Fibroblast of skin of right biceps (primary cell): ENCODE measurements at places on chromosomes 5 and 9.

DNA sequence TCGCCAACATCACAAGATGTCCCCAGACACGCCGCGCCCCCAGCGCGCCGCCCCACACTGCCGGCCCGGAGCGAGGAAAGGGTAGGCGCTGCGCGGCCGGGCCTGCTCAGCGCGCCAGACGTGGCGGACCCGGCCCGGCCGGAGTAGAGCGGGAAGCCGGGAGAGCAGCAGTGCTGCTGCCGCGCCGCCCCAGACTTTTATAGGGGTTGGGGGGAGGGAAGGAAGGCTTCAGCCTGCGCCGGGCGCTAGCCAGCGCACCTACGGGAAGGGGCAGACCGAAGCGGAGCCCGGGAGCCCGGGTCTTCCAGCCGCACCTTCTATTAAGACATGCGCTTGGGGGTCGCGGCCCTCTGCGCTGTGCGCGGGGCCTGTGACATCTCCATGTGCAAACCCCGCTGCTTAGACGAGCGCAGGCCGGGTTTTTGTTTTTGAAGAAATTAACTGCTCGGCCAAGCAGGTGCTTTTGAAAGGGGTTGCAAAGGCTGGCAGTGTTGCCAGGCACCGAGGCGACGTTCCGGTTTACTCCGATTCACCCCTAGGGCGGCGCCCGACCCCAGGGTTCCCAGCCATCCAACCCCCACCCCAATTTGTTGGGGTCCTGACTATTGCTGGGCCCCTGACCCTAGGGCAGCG lies 353 bp upstream of the PAX5 start:
- DNase-seq: no peak

- DNase-seq: no peak
Observed at GRCh38 chr9:132182314-132183091, 20.6 kb downstream of the NTNG2 start.

DNA sequence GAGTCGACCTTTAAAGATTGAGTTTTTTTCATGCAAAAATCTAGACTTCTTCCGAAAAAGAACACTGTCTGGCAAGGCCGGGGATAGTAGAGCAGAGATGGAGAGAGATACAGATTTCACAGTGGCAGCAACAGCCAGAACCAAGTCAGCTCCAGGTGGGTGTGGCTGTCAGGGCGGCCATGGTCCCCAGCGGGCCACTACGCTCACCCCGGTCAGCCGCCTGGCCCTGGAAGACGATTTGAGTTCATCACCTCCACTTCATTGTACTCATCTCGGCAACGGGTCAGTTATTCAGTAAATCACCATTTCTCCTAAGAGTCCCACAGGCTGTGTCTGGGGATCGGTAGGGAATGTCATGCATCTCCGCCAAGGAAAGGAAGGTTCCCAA lies 53.0 kb downstream of the ZNF354C start:
- no peak for DNase-seq

GRCh38 chr5:120436996-120437395 lies 27.1 kb upstream of the PRR16 start:
- peak; percentile 68 for DNase-seq

DNA sequence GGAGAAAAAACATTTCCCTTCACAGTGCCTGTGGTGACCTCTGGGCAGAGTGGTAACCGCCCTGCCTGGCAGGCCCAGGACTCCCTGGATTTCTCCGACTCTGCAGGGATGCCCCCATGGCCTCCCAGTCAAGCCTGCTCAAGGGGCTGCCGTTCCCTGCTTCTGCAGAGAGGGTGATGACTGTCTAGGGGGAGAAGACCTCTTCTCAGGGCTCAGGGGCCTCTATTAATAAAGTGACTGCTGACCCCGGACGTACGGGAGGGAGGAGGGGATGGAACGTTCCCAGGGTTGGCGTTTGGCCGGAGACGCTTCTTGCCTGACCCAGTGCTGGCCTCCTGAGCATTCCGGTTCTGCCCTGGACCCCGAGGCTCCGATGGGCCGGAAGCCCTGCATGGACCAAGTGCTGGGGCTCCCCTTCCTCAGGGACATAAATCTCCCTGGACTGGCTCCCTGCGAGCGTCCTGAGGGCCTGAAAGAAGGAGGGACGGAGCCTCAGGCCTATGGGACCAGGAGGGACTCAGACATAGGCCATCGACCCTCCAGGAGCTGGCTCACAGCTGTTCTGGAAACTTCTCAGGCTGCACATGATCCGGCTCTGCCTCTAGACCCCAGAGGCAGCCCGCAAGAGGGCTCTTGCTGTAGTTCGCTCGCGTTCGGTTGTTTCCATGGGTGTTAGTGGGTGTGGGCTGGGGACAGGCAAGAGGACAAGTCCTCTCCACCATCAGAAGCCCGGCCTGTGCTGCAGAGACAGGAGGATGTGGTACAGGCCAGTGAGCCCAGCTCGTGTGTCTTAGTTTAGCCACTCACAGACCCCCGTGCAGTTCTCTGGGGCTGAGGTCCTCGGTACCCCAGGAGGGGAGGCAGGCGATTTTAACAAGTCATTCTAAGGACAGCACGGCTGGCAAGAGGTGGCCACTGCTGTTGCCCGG lies 8.1 kb upstream of the RNU6ATAC start:
- DNase-seq: no peak

DNA sequence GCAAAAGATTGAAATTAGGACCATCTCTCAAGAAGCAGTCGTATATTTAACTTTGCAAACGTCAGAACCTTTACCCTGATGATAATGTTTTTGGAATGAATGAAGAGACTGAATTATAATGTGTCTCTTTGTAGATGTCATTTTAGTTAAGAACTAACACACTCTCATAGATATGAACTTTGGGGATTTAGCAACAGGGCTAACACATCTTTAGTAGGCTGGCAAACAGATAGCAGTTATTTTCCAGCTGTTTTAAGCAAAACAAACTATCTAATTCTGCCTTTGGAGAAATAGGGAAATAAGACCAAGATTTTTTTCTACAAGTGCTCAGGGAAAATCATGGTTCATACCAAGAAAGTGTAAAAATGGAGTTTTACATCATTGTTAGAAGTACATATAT lies 469.7 kb downstream of the SPATA31D1 start:
- DNase-seq: no peak

DNA sequence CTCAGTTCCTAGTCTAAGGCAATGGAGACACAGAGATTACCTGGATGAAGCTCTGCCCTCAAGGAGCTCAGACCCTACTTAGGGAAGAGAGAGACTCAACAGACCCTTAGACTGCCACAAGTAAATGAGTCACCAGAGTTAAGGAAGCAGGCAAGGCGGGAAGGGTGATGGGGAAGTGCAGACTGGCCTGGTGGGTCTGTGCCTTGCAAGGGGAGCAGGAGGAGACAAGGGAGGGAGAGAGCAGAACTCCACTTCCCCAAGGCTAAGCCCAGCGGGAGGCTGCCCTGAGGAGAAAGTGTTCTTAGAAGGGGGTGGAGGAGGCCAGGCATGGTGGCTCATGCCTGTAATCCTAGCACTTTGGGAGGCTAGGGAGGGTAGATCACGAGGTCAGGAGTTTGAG lies 83.7 kb downstream of the HRH2 start:
- DNase-seq: no peak

- DNase-seq: no peak
Observed at GRCh38 chr5:64693636-64694035, 3.3 kb downstream of the SHISAL2B start.

DNA sequence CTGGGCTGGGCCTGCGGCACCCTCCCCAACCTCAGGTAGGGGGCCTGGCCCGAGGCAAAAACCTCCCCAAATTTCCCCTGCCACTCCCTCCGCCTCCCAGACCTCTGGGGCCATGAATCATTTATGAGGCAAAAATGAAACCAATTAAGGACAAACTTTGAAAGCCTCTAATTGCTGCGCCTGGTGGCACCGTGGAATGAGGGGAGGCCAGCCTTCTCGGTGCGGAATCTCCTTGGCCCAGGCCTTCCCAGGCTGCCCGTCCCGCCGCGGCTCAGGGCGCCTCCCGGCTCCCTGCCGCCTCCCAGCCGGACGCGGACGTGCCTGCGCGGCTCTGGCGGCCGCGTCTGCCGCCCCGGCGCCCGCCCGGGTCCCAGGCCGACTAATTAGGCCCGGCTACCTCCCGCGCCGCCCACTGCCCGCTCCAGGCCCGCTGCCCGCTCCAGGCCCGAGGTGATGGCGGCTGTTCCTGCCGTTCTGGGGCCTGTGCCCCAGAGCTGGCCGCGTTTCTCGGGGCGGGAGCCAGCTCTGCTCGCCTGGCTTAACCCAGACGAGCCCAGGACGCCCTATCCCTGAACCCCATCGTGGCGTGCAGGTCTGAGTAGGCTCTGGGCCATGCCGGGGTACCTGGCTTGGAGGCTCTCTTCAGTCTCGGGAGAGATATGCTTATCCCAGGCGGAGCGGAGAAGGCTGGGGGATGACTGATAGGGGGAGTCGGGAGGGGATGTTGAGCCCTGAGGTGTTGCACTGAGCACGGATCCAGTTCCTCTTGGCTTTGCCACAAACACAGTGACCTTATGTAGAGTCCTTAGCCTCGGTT lies 20.1 kb downstream of the CXXC5 start:
- DNase-seq: peak; percentile 67

DNA sequence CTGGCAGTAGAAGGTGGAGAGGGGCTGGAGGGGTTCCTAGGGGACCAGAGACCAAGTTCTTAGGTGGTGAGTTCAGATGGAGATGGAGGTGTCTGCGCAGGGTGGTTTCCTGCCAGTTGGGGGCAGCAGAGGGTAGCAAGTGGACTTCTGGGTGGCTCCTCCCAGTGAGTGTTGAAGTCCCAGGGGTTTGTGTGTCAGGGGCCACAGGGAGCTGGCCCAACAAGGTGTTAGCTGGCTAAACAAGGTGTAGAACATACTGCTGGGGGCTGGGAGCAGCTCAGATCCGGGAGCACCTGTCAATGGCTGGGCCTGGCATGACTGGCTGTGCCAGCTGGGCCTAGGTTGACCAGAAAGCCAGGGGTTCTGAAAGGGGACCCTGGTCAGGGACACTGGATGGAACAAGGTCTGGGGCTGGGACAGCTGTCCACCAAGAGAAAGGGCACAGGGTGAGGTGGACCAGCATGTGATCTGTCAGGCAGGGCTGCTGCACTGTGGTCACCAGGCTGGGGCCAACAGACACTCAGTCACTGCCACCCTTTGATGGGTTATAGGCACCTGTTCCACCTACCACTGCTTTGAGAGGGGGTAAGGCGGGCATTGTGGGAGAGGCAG lies 35.6 kb downstream of the DAB2IP start:
- DNase-seq: peak; percentile 54

DNA sequence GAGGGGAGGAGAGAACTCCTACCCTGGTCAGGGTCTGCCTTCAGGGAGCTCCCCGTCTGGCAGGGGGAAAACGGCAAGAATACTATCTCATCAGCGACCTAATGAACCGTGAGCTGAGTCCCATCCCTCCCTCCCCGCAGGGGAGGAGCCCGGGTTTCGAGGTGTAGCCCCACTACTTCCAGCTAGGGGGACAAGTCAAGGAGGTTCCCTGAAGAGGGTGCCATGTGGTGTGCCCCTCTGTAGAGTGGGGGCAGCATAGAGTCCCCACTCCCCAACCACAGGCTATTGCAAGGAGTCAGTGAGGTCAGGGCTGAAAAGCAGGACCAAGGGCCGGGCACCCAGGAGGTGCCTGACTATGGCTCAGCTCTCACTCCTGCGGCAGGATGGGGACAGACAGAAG lies 50.9 kb upstream of the RXRA start:
- no peak for DNase-seq

DNA sequence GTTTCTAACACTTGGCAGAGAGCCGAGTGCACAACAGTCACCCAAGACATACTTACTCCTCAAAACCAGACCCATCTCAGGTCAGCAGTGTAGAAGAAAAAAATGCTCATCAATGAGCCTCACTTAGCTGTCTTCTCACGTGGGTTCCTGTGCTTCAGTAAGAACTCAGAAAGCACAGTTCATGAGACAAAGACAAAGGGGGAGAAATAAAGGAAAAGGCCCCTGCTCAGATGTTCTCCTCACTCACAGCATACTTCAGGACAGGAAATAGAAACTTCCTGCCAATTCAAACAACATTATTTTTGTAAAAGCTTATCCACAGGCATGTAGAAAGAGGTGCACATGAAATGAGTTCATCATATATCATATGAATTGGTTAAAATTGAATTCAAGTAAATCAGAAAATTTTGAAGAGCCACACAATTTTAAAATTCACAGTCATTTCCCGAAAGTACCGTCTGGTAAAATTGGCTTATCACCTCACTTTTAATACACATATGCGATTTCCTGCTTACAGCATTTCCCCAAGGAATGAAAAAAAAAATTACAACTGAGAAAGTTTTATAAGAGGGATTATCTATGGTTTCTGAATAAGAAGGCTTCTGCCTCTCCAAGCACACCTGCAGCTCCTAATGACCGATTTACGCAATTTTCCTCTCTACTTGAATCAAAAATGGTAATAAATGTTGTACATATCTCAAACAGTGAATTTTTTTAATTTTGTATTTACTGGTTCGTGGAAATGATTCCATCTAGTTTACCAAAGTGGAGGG lies 328.3 kb downstream of the TMEM167A start:
- no peak for DNase-seq

- no peak for DNase-seq
Observed at GRCh38 chr5:115503420-115503819, 41.2 kb downstream of the FEM1C start.

GRCh38 chr9:660227-660626 lies 181.3 kb upstream of the DMRT1 start:
- DNase-seq: no peak

DNA sequence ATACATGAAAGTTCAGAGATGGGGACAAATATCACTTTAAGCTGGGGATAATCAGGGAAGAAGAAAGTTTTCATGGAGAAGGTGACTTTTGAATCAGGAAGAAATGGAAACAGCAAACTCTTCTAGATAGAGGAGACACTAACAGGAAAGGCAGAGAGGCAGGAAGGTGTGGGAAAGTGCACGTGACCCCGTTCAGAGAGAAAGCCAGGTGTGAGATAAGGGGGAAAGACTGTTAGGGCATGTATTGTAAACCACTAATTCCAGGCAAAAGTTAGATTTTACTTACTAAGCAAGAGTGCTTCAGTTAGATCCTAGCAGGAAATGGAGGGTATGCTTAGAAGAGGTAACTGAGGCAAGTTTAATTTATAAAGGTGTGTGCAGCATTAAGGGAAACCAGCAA lies 58.5 kb downstream of the PDCD1LG2 start:
- DNase-seq: no peak

GRCh38 chr5:42579320-42579719 lies 156.1 kb downstream of the GHR start:
- DNase-seq: peak; percentile 12

GRCh38 chr5:83549076-83549475 lies 77.5 kb downstream of the VCAN start:
- no peak for DNase-seq

GRCh38 chr5:83006683-83007283 lies 70.4 kb downstream of the TMEM167A start:
- no peak for DNase-seq
